GM12864 (cell line): ENCODE measurements at places on chromosomes 4 and X.
A peak's percentile ranks its signal among the peaks of the same experiment; 100 is the strongest.

DNA sequence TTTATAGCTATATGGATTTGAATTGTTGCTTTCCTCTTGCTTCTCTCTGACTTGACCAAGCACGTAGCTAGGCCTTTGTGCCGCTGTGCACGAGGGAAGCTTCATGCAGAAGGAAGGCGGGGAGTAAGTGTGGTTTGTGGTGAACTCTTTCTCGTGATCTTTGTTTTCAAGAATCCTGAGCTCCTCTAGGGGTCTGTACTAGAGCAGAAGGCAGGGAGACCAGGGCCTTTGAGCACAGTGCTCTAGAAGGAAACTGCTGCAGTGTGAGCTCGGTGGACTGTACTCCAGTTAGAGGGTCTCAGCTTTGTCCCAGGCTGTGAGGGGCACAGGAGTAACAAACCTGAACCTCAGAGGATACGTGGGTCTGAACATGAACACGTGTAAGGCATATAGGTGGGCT lies 49.0 kb downstream of the AGA start:
- no peak for DNase-seq

- DNase-seq: no peak
Measured at GRCh38 chr4:168880811-168881595, 129.1 kb downstream of the CBR4 start.

- DNase-seq: peak; percentile 0
Measured at GRCh38 chrX:140664939-140665338, 44.6 kb upstream of the LINC00632 start.

DNA sequence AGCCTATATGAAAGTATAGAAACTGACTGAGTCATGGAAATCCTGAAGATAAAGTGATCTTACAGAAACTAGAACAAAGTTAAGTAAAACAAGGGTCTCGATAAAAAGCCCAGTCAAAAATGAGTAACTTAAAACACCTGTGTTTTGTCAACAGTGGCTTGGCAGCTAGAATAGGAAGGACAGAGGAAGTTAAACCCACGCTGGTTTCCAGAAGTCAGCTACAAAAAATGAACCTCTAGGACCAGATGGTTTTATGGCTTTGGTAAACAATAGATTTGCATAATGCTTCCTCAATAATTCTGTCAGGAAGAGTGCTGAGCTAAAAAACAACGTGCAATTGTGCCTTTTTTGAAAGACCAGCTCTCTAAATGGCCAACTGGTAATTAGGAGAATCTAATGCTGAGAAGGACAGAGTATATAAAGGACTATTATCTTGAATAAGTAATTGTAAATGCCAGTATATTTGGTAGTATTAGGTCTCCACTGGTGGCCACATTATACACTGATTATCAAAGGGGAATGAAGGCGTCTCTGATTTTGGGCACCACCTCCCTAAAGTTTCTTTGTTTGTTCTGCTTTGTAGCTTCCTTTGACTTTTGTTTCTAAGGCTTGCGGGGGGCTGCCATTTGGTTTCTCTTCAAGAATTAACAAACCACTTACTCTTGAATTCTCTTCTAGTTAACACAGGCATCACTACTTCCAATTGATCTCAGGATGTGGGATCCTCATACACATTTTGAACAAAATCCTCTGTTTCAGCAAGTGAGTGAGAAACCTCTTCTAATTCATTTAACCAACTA lies 72.2 kb upstream of the PPP3CA start:
- DNase-seq: peak; percentile 72

GRCh38 chr4:169489306-169489705 lies 123.1 kb downstream of the NEK1 start:
- no peak for DNase-seq

DNA sequence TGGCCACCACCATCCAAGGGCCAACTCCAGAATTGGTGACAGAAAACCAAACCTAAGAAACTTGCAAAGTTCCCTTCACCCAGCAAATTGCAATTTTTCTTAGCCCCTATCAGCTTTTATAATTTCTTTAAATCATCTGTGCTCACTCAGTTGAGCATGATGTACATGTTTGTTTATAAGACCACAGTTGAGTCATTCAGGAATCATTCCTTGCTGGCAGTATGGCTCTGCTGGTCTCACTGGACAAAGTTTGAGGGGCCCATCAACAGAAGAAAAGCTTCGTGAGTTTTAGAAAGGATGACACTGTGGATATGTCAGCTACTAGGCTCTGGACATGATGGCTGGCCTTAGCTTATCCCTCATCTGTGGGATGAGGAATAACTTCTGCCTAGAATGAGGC lies 4.0 kb downstream of the TRPC5 start:
- DNase-seq: no peak

GRCh38 chr4:186040316-186040715 lies 28.6 kb upstream of the TLR3 start:
- no peak for DNase-seq

GRCh38 chr4:112523008-112523721 lies 7.2 kb upstream of the NEUROG2 start:
- DNase-seq: no peak

DNA sequence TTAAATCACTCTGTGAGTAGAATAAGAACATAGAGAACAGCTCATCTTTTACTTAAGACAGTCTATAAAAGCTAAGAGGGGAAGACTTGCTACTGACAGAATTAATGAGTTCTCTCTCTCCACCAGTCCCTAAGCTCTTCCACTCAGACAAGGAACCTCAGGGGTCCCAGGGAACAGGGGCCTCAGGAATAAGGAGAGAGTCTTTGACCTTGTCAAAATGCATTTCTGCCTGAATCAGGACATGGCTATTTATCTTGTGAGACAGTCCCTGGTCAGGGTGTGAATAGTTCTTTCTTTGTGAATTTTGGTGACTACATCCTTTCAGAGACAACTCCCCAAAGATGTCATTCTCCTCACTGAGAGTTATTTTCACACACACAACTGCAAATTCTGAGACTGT lies 218.7 kb upstream of the HS3ST1 start:
- no peak for DNase-seq

DNA sequence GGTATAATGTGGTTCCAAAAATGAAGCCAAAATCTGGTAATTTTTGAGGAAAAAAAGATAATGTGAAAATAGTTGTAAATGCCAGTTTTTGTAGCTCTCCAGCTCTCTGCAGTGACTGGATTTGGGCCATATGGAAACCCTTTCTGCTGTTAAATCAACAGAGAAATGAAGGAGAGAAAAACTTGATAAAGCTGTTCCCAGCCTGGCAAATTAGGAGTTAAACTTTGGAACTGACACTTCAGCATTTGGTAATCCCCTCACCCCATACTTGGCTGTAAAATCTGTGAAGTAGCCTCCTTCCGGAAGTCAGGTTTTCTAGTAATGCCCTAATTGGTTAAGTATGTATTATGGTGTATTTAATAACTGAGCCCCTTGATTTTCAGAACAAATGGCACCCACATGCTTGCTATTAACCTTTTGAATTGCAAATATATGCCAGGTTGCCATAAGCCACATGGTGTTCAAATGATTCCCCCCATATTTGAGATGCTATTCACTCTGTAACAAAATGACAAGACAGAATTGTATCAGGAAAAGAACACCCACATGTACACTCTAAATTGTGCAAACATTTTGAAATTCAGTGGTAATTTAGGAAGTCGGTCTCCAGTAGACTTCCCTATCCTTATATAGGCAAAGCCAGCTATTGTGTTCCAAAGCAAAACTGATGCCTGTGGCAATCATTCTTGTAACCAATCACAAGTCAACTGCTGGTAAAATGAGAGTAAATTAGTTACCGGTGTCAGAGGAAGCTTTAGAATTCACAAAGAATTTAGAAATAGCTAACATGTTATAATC lies 96.3 kb upstream of the ADAMTS3 start:
- no peak for DNase-seq

- DNase-seq: no peak
Measured at GRCh38 chr4:158581161-158581560, 59.5 kb downstream of the RXFP1 start.

DNA sequence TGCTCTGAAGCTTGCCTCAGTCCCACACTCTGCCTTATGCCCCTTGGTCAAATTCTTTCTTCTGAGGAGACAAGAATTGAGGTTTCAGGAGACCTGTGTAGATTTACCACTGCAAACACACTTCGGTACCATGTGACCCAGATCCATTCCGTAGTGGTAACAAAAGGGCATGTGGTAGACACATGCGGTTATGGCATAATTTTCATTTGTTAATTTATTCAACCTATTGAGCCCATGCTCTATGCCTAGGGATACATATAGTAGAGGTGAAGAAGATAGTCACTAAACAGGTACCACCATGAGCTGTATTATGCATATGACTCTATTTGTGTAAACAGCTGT lies 190.9 kb downstream of the NDST4 start:
- no peak for DNase-seq

DNA sequence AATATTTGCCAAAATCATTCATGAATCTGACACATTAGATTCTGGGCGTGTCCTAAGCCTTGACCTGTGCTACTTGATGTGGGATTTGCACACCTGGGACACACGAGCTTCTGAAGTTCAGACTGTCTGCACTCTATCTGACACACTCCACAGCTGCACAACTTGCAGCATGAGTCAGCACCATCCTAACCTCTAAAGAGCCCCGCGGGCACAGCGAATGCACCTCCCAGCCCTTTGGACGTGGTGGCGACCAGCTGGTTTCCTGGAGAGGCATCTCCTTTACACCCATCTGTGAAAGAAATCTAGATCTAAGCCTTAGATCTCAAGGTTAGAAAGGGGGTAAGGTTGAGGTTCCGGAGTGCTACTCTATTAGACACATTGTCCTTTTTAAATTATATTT lies 69.2 kb downstream of the SORBS2 start:
- DNase-seq: no peak

GRCh38 chr4:183863155-183863825 lies 41.8 kb upstream of the STOX2 start:
- DNase-seq: no peak

DNA sequence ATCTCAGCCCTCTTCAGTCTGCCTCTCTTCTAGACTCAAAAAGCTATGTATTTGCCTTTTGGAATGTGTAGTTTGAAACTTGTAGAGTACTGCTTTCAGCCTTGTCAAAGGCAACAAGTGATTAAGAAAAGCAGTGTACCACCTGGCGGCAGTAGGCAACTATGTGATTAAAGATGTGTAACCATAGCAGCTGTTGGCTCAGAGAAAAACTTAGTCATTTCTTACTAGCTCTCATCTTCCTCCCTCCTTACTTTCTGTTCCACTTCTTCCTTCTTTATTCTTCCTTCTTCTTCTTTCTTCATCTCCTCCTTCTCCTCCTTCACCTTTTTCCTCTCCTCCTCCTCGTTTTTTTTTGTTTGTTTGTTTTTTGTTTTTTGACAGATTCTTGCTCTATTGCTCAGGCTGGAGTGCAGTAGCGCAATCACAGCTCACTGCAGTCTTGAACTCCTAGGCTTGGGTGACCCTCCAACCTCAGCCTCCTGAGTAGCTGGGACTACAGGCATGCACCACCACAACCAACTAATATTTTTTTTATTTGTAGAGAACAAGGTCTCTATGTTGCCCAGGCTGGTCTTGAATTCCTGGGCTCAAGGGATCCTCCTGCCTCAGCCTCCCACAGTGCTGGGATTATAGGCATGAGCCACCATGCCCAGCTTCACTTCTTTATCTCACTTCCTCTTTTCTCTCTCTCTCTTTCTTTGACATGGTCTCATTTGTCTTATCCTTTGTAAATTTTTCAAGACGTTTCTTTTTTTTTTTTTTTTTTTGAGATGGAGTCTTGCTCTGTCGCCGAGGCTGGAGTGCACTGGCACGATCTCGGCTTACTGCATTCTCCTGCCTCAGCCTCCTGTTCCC lies 32.6 kb downstream of the ABHD18 start:
- DNase-seq: peak; percentile 72

GRCh38 chr4:176150704-176151103 lies 44.7 kb downstream of the SPATA4 start:
- no peak for DNase-seq

GRCh38 chr4:153555730-153556434 lies 89.7 kb downstream of the TMEM131L start:
- DNase-seq: no peak

DNA sequence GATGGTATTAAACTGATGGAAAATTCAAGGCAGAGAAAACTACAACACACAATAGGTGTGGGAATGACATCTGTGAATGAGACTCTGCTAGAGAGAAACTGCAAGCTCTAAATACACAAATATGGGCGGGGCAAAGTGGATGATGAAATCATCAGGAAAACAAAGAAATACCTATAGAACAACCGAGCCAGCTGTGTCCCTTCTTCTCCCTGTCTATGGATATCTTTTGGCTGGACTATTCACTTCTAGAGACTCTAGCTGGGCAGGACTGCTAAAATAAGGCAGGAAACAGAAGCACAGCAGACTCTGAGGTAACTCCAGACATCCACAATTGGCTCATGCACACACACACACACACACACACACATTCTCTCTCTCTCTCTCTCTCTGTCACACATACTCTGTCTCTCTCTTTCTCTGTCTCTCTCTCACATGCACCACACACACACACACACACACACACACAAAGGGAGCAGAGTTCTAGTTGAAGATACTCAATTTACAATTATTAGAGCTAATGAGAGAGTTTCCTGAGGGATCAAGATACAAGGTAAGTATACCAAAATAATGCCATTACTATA lies 27.2 kb upstream of the EDNRA start:
- DNase-seq: no peak

DNA sequence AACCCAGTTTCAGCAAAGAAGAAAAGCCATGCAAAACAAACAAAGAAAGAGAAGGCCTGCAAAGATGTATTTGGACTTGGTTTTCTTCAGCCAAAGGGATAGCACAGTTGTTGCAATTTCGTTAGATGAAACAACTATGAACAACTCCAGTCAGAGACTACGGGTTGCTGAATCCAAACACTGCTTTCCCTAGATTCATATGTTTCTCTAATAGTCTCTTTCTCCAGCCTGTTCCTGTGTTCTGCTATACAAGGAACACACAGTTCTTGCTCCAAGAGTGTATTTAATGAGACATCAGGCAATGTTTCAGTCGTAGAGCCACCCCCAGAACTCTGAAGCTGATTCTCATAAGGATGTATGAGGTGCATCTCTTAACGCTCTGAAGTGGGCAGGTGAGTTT lies 162.5 kb upstream of the TBL1X start:
- no peak for DNase-seq

DNA sequence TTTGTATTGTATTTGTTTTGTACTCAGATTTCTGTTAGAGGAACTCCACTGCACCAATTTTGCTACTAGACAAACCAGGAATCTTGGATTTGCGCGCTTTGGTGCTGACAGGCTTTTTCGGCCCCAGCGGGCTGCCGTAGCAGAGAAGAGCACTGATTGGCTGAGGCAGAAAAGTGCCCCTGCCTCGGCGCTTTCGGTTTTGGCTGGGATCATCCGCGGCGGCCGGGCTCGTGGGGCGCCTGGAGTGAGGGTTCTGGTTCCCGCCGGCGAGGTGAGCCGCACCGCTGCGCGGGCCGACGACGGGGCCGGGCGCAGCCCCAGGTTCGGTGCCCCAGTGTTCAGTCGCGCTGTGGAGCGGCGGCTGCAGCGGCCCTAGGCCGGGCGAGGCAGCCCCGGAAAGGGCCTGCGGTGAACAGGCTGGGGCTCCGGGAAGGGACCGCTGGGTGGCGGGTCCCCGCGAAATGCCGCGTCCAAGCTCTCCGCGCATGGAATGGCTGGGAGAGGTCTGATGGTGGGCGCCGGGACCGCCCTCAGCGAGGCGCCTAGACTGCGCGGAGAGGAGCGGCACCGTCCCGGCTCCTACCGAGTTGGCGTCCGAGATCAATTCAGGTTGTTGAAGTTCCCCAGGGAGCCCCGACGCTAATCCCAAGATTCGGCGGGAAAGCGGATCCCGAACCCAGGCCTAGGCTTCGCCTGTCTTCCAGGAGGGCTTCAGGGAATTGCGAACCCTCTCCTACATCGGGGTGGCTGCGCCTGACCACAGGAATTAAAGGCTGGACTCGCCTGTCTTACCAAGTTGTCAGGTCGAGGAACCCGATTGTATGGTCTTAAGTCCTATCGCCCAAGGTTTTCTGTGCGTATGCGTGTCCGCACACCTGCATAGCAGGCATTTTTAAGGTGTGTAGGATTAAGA lies at the start of gene LSM6:
TSS of gene LSM6 (plus strand) at position 178 of the 913 bp plus-strand sequence. CDS start 7,204 bp downstream, outside the sequence.
- peak; percentile 58 for DNase-seq

GRCh38 chrX:10697616-10698317 lies 77.4 kb upstream of the MID1 start:
- no peak for DNase-seq
